ENCODE measurements at places on chromosomes 16 and 17.

GRCh38 chr16:89007371-89008249 lies 30.6 kb upstream of the CBFA2T3 start:
- no peak for DNase-seq

- DNase-seq, result no peak
Measured at GRCh38 chr16:78677181-78677731, 577.8 kb downstream of the WWOX start.

- DNase-seq, result peak; percentile 57
Measured at GRCh38 chr17:73156166-73156840, 8.5 kb upstream of the SSTR2 start.

GRCh38 chr17:14317383-14317782 lies 16.5 kb downstream of the HS3ST3B1 start:
- no peak for DNase-seq

- DNase-seq, result no peak
Measured at GRCh38 chr16:32116080-32116479, 137.0 kb upstream of the TP53TG3D start.

DNA sequence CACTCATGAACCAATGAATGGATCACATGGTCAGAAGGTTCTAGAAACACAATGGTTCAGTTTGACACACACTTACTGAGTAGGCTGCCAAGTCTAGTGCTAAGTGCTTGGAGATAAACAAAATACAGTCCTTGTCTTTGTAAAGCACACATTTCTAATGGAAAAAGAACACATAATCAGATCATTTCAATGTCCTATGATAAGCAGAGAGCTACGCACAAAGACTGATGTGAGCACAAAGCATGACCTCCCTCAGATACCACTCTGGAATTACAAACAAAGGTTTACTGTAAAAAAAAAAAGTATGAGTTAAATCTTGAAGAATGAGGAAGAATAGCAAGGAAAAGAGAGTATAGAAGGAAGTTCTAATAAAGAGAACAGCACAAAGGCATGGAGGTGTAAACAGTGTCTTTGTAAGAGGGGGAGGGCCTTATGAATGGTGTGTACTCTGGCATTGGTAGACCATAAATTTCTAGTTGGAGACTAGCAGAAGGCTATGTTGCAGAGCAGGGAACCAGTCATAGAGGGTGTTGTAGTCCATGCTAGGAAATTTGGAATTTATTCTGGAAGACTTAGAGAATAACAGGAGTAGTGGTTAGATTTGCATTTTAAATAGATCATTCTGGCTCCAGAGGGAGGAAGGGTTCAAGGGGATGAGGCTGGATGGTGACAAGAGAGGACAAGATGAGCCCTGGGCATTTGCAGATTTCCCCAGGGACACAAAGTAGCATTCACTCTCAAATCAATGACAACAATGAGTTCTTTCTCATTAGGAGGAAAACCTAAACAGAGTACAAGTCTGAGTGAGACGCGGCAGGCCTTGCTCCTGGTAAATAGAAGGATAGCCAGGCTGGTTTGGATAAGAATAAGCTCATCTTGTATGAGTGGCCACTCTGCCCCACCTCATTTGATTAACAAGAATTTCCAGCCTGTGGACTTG lies 468.0 kb downstream of the TOX3 start:
- DNase-seq, result no peak

DNA sequence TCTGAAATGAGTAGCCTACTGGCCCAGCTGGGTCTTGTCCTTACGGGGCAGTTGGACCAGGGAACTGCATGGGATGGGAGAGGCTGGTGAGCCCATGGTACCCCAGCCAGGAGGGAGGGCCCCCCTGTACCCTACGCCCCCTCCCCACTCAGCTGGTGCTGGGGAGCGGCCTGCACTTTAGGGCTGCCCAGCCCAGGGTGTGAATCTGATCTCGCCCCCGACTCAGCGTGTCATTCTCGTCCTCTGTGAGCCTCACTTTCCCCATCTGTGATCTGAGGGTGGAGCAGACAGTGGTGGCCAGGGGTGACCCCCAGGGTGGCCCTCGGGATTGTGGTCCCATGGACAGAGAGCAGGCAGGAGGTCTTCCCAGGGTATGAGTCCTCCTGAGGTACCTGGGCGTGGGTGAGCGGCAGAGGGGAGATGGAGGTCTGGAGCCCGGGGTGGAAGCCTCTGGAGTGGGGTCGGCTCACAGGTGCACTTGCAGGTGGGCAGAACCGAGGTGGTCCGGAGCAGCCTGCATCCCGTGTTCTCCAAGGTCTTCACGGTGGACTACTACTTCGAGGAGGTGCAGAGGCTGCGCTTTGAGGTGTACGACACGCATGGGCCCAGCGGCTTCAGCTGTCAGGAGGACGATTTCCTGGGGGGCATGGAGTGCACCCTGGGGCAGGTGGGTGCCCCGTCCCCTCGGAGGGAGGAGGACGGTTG lies 1.6 kb downstream of the CPNE7 start:
- no peak for DNase-seq

GRCh38 chr16:22912654-22913053 lies 98.7 kb downstream of the HS3ST2 start:
- no peak for DNase-seq

DNA sequence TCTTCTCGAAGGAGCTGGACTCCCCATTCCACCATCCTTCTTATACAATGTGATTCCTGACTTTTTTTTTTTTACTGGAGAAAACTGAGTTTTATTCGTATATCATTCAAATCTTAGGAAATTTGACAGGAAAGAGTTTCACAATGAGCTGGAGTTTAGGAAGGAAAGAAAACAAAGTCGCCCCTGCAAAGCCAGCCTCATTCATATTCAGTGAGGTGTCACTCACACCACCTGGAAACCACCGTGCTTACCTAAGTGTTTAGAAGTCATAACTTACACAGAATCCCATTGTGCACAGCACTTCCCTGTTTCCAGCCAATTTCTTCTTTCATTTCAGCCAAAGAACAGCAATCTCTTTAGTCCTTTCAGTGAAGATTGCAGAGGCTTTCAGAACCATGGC lies 90.3 kb upstream of the CHMP6 start:
- no peak for DNase-seq

DNA sequence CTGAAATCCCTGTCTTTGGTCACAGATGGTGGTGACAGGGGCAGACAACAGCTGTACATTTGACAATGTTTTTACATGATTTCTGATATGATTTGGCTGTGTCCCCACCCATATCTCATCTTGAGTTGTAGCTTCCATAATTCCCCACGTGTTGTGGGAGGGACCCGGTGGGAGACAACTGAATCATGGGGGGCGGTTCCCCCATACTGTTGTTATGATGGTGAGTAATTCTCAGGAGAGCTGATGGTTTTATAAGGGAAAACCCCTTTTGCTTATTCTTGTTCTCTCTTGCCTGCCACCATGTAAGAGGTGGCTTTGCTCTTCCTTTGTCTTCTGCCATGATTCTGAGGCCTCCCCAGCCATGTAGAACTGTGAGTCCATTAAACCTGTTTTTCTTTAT lies 353.9 kb downstream of the CPPED1 start:
- no peak for DNase-seq

- DNase-seq, result no peak
Measured at GRCh38 chr17:69406941-69407340, 7.6 kb upstream of the MAP2K6 start.

GRCh38 chr17:67902511-67903231 lies 77.4 kb downstream of the BPTF start:
- no peak for DNase-seq

- no peak for DNase-seq
Measured at GRCh38 chr17:73201215-73202069, 8.6 kb downstream of the COG1 start.

DNA sequence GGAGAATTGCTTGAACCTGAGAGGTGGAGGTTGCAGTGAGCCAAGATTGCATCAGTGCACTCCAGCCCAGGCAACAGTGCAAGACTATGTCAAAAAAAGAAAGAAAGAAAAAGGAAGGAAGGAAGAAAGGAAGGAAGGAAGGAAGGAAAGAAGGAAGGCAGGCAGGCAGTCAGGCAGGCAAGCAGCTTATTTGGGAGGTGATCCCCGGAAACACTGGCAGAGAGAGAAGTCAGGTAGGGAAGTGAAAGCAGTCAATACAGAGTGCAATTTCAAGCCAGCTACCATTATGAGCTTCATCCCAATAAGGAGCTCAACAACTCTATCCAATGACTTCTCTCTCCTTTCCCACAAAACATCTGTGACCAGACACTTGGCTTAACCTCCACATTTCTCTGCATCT lies 83.0 kb upstream of the TBC1D3K start:
- no peak for DNase-seq

GRCh38 chr16:3328643-3329042 lies 23.3 kb downstream of the ZNF75A start:
- DNase-seq, result no peak

- DNase-seq, result no peak
Measured at GRCh38 chr17:78369791-78370381, 8.6 kb upstream of the PGS1 start.

DNA sequence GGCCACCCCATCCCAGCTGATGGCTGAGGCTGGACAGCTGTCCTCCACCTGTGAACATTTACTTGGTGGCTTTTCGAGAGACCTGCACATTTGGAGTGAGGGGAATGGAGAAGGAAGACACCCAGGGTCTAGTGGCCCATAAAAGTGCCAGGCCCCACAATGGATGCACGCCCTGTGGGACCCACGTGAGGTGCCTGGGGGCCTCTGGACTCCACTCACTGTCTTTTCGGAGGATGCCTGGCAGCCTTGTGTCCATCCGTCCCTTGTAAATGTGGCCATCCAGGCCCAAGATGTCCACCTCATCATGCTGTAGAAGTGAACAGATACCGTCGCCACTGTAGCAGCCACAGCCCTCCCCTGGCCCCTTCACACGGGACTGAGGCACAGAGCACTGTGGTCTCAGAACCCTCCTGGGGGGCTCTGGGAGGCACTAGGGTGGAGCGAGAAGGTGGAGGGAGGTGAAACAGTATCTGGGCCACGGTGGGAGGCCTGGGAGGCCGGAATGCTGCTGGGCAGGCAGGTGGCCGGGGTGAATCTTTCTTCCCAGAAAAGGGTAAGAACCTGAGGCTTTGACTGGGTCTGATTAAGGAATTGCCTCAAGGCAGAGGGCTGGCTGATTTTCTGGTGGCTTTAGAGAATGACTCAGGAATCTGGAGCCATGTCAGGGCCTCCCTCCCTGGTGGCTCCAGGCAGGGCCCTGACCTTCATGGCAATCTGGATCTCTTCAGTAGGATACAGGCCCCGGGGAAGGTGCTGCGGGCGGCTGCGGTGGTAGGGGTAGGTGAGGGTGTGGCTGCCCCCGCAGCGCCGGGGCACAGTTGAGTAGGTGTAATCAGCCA lies 11.5 kb downstream of the UBALD2 start:
- no peak for DNase-seq

DNA sequence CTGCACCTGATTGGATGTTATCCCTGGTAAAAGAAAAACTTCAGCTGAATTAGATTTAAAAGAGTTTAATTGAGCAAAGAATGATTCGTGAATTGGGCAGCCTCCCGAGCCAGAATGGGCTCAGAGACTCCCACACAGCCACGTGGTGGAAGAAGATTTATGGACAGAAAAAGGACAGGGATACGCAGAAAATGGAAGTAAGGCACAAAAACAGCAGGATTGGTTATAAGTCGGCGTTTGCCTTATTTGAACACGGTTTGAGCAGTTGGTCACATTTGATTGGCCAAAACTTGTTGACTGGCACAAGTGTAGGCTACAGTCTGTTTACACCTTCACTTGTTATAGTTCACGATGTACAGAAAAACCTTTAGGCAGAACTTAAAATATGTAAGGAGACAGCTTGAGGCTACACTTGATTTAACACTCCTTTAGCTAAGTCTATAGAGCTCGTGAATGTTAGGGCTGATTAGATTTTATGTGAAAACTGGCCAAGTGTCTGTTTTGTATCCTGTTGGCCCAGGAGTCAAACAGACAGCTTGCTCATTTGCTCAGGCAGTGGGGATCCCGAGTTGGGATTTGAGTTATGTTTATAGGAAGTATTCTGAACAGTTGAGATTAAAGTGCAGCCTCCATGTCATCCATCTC lies 119.5 kb upstream of the SHISA6 start:
- no peak for DNase-seq

DNA sequence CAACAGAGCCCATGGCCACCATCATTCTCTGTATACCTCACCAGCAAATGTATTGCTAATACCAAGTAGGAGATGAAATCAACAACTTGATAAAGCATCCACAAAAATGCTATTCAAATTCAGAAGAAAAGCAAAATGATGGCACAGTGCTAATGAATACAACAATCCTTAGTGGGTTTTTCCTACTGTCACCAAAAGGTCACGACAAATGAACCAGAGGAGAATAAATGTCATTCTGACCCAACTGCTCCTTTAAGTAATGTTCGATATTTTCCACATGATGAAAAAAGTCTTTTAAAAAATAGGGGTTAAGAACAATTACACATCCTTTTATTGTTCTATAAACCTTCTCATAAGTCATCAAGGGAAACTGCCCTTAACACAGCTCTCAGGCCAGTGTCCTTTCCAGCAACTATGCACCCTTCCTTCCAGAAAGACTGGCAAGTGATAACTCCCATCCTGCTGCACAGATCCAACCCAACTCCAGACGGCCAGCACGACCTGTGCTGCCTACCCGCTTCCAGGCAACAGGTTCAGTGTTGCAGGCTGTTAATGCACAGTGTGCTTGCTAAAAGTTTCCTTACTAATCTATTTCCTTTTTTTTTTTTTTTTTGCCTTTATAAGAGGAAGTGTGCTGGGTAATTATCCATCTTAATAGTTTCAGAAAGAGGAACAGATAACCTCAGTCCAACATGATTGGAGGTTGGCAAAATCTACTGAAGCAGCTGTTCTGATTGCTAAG lies 15.4 kb downstream of the FBXO31 start:
- DNase-seq, result no peak

GRCh38 chr17:29458066-29458465 lies 67.9 kb downstream of the TAOK1 start:
- no peak for DNase-seq

- no peak for DNase-seq
Measured at GRCh38 chr16:68257906-68258800, 6.2 kb upstream of the SLC7A6 start.

DNA sequence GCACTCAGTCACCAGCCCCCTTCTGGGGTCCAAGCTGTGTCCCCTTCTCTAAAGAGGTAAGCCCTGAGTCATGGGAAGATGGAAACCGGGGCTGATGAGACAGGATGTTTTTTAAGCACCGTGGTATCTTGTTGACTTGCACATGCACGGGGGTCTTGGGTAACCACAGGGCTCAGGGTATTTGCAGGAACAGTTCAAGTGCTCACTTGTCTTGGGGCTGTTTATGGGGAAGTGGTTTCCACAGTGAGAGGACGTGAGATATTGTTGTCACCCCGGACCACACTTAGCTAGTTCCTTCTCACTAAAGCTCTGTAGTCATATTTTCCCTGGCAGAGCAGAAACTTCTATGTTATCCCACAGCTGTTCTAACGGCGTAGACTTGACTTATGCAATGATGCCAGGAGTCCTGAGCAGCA lies 7.7 kb downstream of the CCL3L1 start:
- DNase-seq, result no peak

DNA sequence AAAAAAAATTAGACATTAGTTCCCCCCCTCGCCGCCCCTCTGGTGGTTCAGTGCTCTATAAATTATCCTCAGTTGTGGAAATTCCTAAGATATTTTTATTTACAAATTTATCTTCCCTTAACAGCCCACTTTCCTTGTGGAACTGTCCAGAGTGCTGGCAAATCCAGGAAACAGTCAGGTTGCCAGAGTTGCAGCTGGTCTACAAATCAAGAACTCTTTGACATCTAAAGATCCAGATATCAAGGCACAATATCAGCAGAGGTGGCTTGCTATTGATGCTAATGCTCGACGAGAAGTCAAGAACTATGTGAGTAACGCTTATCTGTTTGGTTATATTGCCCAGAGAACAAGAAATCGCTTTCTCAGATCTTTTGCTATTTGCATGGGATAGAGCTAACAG lies 2.9 kb downstream of the KPNB1 start:
- no peak for DNase-seq
